ENCODE measurements at places on chromosomes 7 and 10.

DNA sequence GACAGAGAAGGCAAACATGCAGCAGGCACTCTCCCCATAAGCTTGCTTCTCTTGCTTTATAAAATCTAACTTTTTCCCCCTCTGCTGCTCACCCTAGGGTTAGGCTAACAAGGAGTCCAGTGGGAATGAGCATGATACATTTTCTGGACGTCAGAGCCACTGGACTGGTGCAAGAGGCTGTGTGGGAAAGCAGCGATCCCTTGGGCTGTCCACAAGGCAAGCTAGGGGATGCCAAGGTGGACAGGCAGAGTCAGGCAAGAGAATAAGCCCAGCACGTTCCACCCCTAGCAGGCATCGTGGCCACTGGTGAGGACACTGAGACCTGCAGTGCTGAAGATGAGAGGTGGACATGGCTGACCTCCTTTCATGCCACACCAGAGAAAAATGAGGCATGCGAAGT is 290.9 kb upstream of the ZMIZ1 start:
- no peak for DNase-seq

DNA sequence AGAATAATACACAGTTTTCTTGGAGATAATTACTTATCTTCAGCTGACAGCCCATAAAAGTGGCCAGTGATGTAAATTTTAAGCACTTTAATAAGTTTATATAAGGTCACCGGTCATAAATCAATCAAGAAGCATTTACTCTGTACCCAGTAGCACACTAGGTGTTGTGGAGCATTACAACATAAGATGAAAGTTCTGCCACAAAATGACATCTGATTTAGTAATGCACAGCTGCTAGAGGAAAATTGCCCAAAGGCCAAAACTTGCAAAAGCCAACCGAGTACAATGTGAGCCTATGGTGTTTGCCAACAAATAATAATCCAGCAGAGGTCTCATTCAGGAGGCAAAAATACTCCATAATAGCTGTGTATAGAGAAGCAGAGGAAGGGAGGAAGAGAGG is 63.6 kb downstream of the GPR37 start:
- no peak for DNase-seq

- no peak for DNase-seq
Measured at GRCh38 chr7:77570330-77571011, 33.4 kb downstream of the PTPN12 start.

DNA sequence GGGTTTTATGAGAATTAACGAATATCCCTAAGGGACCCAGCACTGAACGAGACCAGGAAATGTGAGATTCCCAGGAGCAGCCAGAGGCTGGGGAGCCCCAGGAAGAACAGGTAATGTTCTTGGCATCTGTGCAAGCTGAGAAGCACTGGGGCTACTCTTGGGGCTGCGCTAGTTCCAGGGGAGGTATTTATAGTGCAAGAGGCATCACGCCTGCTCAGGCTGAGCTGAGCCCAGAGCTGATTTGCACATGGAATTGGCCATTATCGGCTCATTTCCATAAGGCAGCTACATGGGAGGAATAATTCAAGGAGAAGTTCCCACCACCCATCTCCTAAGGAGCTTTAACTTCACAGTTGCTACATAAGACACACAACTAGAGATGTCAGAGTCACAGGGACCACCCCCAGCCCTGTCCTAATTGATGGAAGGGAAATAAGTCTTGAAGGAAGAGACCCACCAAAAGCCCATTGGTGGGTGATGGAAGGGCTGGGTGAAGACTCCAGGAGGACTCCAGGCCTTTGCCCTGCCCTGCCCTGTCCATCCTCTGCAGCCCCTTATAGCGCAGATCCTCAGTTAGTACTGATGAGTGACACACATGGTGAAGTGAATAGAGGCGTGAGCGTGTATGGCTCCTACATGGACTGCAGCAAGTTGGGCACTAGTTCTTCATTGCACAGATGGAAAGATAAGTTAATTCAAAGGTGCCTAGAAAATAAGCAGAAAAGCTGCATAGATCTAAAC is 178.9 kb downstream of the GRID1 start:
- no peak for DNase-seq

- DNase-seq: no peak
Measured at GRCh38 chr10:28938745-28939144, 261.4 kb downstream of the BAMBI start.

GRCh38 chr10:114607358-114607998 is 50.6 kb downstream of the ABLIM1 start:
- no peak for DNase-seq

GRCh38 chr10:67306588-67307205 is 380.9 kb downstream of the LRRTM3 start:
- no peak for DNase-seq

GRCh38 chr10:11141571-11142091 is 124.0 kb downstream of the CELF2 start:
- DNase-seq: peak; percentile 55

DNA sequence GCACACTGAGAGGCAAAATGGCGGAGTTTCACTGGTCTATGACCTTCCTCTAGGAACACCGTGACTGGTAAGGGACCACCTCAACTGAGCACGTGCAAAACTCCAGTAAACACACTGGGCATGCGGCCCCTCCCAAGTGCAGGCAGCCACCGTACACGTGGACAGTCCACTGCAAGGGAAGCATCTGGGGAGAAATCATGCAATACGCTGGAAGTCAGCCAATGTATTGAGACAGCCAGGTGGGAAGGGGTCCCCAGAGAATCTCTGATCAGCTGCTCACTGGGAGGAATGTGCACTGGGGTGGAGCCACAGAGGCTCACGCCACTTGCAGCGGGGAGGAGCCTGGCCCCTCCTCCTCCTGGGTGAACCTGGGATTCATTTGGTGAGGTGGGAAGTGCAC is 49.3 kb downstream of the CFAP46 start:
- peak; percentile 23 for DNase-seq

GRCh38 chr7:38855867-38856266 is 53.1 kb downstream of the VPS41 start:
- DNase-seq: no peak

GRCh38 chr10:1624240-1624639 is 113.1 kb downstream of the ADARB2 start:
- DNase-seq: no peak

DNA sequence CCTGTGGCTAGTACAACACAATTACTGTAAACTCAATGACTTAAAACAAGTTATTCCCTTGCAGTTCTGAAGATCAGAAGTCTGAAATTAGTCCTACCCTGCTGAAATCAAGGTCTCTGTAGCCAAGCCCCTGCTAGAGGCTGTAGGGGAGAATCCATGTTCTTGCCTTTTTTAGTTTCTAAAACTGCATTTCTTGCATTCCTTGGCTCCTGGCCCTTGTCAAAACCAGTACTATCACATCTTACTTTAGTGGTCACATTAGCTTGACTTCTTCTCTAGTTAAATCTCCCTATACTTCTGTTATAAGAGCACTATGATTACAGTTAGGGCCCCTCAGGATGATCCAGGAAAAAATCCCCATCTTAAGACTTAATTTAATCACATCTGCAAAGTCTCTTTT is 567.0 kb downstream of the GFRA1 start:
- no peak for DNase-seq

DNA sequence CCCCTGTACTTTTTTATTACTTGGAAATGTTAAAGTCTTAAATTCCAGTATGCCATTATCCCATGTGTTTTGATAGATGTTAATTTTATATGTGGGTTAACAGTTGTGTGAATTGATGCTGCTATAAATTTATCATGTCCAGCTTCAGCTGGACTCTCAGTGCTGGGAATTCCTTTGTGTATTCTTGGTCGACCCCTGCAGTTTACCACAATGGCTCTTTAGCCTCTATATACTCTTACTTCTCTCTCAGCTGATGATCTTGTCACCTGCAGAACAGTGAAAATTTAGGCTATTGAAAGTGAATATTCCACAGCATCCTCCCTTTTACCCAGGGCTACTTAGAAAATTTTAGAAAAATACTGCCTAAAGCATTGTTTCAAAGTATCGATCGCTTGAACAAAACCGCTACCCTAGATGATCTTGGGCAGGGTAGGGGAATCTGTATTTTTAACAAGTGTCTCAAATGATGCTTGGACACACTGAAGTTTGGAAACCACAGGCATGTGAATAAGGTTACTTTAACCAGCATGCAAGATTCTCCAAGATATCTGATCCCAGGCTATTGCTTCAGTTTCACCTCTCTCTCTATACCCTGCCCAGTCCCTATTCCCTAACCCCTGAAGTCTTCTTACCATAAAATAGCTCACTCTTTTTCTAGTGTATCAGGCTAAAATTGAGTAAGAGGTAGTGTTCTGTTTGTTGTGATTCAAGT is 25.4 kb downstream of the LCOR start:
- no peak for DNase-seq

GRCh38 chr7:150856303-150857275 is 4.3 kb downstream of the AOC1 start:
- DNase-seq: no peak

GRCh38 chr7:1163121-1163520 is 3.1 kb upstream of the ZFAND2A start:
- DNase-seq: no peak

DNA sequence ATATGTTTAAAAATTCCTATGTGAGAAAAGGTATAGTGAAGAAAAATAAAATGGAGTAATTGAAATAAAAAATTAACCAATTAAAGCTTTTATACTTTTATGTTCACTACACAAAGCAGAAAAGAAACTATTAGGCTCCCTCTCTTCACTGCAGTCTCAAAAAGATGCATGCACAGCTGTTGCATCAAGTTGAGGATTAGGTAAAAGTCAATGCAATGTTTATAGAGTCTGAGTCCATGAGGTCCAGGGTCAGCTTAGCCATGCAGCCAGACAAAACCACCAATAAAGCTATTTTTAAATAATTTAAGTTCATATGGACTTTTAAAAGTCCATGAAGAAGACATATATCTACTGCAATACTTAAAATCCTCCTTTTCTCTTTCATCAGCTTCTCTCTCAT is 31.1 kb upstream of the ING3 start:
- no peak for DNase-seq

DNA sequence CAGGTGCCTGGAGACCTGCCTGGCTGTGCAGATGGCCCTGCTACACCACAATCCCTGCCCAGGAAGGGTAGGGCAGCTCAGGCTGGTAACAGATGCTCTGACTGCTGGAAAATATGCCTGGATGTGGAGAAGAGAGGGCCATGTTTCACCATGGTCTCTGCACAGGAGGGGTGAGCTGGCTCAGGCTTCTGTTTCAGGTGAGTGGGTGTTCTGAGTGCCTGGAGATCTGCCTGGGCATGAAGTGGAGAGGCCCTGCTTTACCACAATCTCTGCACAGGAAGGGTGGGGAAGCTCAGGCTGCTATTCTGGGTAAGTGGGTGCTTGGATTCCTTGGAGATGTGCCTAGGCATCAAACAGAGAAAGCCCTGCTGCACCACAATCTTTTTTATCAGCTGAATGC is 350.1 kb downstream of the KIF20B start:
- no peak for DNase-seq

GRCh38 chr10:107847620-107848019 is 683.1 kb upstream of the SORCS1 start:
- DNase-seq: no peak

DNA sequence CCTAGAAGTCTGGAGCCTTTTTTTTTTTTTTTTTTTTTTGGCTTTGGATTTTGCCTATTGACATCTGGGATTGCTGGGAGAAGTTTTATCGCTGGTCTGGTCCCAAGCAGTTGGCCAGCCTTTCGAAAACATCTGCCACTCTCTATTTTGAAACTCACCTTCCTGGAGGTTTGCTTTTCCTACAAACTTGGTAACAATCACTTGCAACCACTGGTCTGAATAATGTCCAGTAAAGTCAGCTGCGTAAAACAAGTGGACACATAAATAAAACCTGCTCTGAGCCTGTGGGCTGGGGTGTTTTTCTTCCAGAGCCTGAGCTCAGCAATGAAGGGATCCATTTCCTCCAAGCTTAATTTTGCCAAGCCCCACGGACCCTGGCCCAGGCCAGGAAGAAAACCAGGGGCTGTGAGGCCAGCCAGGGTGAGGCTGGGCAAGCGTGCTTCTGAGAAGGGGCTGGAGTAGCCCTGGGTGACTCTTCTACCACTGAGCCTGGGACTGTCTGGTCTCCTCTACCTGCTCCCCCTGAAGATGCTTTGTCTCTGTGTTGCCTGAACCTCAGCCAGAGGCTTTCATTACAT is 202.2 kb downstream of the GFRA1 start:
- no peak for DNase-seq

- DNase-seq: no peak
Measured at GRCh38 chr10:63563623-63564022, 42.4 kb downstream of the REEP3 start.

GRCh38 chr10:86952106-86952505 is 5.3 kb downstream of the MMRN2 start:
- DNase-seq: no peak

DNA sequence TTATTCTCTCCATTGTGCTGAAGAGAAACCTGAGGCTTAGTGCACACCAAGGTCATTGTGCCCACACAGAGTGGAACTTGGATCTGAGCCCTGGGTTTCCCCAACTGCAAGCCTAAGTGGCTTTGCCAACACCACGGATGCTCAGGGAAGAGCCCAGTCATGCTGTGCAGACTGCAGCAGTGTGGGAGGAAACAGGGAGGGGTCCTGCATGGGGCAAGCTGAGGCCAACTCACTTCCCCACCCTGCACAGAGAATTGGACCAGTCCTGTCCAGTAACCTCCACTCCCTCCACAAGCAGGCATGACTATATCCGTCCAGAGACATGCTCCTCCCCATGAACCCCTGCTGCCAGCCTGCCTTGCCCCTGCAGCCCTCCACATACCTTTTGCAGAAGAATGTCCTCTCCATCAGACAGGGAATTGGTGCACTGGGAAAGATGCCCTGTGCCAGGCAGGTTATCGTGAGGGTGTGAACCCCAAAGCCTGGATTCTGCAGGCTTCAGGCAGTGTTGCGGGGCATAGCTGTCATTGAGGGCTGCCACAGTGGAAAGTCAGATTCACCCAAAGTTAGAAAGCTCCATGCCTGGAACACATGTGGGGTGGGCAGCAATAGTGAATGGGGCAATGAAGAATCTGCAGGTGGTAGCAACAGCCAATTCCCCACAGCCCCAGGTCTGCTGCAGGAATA is 44.9 kb downstream of the DRGX start:
- DNase-seq: no peak

GRCh38 chr10:13788711-13789447 is 202.1 kb downstream of the PRPF18 start:
- DNase-seq: no peak

DNA sequence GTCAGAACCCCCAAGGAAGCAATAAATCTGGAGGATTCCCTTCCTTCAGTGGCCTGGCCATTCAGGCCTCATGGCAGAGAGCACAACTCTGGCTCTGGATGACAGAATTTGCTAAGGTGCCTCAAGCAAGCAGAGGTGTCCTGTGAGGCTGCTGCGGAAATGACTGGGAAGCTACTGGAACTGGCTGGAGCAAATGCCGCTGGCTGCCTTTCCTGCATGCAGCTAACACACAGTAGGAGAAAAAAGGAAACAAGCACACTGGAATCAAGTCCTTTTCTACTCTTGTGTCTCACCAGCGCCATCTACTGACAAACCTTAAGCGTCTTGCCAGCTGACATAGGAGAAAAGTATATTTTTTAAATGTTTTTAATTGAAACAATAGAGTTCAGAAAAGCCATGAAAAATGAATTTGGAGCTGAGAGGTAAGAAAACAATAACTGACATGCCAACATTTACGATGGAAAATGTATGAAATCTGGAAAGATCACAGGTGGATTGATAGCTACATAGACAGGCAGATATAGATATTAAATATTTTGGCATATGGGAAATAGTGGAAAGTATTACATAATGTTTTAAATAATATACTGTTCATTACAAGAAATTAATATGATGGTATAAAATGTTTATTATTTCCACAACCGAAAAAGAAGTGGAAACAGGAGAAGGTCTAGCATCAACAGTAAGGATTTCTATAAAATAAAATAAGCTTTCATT is 951.6 kb downstream of the ANKRD7 start:
- DNase-seq: peak; percentile 73

Data from Caco-2 (cell line).